LHCN-M2 (cell line): ENCODE measurements at places on chromosomes 7 and 10.

DNA sequence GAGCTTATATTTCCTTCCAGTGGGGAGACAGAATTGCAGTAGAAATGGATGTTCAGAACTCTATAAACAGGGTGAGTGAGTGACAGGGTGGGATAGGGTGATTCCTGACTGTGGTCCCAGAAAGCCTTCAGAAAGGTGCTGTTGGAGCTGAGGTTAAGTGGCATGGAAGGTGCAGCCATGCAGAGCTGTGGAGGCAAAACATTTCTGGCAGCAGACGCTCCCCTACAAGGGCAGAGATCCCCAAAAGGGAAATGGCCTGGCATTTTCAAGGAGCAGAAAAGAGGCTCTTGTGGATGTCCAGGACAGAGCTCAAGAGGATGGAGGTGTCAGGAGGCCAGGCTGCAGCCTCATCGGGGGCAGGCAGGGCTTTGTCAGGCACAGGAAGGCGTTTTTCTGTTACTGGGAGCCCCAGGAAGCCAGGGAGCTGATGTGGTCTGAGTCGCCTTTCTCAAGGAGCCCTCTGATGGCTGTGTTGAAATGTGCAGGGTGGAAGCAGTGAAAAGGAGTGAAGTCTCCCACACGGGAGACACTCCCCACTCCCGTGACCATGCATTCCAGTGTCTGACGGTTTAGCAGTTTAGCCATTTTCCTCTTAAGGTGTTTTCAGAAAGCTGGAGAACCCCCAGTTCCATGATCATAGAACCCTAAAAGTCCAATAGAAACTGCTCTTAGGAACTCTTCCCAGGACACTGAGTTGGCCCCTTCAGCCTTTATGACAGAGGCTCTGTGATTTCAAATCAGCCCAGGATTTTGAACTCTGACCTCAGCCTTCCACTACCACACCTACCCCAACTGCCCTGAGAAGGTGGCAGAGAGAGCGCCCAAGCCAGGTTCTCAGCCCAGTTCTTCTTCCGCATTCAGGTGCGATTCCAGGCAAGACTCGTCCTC, 96.2 kb downstream of the C10orf105 start:
- DNase-seq, result peak; percentile 31

DNA sequence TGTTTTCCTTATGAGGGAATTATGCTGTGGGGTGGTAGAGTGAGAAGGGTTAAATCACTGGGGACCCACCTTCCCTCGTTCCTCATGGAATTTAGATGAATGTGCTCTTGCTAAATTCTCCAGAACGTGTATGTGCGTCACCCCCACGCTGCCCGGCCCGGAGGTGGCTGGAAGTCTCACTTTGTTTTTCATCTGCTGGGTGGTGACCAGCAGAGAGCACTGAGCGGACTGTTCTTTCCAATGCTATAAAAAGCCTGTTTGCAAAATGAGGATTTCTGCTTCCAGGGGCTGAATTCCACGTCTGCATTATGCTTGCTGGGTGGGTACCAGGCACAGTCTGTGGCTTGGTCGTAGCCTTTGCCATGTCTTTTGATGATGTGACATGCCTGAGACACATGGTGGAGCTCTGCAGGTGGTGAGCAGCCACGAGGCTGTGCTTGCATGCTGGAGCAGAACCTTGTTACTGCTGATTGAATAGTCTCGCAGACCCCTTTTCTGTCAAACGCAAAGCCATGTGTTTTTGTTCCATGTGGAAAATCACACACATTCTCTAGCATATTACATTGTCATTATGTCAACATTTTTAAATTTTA, 31.9 kb upstream of the INSYN2A start:
- DNase-seq, result no peak

DNA sequence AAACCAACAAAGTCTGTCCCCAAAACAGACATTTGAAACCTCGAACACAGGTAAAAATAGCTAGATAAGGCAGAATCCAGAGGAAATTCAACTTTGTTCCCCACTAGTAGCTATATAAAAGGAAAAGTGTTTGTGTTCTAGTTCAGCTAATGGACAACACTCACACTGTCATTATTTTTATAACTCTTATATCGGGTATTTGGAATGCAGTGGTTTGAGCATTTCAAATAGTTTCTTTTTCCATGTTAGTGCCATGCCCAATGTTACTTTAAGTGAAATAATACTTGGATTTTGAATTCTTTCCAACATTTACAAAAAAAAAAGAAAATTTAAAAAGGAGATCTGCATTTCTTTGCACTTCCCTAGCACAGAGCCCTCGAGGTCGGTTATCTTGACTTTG, 213.6 kb downstream of the DOCK4 start:
- DNase-seq, result peak; percentile 20

DNA sequence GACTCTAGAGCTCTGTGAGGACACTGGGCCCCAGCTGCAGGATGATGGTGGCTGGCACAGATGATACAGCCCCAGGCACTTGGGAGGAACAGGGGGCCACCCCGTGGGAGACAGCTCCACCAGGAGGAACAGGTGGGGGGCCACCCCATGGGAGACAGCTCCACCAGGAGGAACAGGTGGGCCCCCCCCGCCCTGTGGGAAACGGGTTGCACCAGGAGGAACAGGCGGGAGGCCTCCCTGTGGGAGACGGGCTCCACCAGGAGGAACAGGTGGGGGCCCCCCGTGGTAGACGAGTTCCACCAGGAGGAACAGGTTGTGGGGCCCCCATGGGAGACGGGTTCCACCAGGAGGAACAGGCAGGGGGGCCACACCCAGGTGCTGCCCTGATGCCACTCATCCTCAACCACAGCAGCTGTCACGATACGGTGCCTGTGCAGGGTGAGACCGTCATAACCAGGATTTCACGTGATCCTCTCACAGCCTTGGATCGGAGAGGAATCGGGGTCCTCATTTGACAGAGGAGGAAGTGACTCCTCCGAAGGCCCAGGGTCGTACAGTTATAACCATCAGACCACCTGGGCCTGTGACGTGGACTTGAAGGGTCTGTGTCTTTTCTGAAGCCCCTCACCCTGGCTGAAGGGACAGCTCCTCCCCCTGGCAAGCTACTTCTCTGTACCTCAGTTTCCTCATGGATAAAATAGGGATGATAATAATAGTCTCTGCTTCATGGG, 49.2 kb upstream of the NANOS1 start:
- no peak for DNase-seq

DNA sequence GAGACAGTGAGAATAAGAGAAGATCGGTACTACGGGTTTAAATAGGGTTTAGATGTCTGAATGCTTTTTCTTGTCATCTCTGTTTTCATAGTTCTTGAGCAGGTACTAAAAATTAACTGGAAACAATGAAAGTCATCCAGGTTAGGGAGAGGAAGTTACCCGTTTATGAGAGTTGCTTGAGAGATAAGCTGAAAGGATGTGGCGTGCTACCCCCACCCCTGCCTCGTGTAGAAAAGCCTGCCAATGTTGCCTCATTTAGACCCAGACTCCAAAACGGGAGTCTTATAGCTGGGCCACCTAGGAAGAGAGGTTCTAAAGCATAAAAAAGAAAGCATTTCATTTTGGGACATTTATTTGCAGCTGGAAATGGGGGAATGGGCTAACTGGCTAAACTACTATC, 10.2 kb downstream of the AKR1C4 start:
- DNase-seq, result no peak

DNA sequence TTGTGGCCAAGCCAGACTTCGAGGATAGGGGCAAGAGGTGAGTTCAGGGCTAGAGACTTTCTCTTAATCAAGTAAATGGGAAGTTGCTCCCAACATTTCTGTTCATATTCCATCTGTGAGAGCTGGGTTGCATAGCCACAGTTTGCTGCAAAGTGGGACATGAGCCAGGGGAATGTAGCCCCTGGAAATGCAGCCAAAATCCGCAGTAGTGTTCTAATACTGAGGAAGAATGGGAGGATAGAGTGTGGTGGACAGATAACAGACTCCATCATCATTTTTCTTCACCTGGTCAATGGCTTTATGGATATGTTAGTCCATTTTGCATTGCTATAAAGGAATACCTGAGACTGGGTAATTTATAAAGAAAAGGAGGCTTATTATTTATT, 177.7 kb downstream of the SKIDA1 start:
- no peak for DNase-seq

- no peak for DNase-seq
These were observed 211.8 kb downstream of the FRMD4A start for GRCh38 chr10:14118953-14119352.

DNA sequence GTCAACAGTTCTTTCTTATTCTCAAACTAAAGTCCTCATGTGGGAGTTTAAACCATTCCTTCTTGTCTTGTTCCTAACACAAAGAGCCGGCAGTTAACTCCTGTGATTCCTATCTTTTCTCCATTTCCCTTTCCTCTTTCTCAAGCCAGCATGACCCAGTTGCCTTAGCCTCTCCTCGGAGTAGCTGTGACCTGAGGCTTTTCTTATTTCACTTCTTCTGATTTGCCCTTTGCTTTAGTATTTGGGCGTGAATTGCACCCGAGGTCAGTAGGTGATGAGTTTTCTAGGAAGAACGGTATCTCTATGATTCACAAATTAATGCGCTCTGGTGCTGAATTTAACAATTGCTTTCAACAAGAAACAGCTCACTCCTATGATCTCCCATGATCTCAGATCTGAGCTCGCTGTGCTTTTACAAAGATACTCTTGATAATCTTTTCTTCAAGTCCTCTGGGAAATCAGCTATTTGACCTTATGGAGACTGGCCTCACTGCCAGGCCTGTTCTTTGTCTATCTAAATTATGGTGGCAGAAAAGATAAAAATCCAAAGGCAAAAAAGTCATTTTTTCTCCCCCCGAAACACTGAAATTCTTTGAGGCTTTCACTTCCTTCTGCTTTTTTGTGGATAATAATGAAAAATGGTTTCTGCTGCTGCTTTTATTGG, 184.6 kb downstream of the JCAD start:
- DNase-seq, result no peak

DNA sequence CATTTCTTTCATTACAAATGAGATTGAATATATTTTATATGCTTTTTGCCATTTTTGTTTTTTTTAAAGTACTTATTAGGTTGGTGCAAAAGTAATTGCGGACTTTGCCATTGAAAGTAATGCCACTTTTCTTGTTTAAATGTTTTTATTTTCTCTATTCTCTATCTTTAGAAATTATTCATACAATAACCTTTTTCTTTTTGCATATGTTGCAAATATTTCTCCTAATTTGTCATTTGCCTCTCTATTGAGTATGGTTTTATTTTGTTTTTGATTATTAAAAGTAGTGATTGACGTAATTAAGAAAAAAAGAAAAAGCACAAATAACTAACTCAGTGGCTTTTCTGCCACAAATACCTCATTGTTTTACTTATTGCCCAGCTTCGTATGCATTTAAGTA, 172.4 kb downstream of the NPSR1 start:
- no peak for DNase-seq

- DNase-seq, result no peak
These were observed 20.7 kb upstream of the GRID1 start for GRCh38 chr10:86387178-86387794.

DNA sequence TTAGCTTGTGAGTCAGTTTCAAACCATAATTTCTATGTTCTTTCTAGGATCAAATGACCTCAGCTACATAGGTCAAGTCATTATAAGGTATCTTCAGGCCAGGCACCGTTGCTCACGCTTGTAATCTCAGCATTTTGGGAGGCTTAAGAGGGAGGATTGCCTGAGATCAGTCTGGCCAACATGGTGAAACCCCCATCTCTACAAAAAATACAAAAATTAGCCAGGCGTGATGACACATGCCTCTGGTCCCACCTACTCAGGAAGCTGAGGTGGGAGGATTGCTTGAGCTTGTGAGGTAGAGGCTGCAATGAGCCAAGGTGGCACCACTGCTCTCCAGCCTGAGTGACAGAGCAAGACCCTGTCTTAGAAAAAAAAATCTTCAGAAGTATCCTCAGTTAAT, 362.3 kb downstream of the GATA3 start:
- DNase-seq, result no peak

DNA sequence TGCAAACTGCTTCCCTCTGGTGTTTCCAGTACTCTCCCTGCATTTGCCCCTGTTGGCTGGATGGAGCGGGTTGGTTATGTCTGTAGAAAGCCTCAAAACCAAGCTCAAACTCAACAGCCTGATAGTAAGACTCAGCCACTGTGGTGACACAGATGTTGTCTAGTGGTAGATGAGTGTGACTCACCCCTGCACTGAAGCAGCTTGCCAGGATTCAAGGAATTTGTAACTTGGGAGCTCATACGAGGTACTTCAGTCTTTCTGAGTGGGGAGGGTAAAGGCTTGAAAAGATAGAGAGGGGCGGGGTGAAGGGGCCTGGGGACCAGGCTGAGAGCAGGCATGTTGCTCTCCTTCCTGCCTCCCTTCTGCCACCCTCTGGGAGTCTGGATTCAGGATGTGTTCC, 22.9 kb upstream of the AQP1 start:
- peak; percentile 85 for DNase-seq
